HuH-7.5 (cell line): ENCODE measurements at places on chromosomes 3 and 15.

DNA sequence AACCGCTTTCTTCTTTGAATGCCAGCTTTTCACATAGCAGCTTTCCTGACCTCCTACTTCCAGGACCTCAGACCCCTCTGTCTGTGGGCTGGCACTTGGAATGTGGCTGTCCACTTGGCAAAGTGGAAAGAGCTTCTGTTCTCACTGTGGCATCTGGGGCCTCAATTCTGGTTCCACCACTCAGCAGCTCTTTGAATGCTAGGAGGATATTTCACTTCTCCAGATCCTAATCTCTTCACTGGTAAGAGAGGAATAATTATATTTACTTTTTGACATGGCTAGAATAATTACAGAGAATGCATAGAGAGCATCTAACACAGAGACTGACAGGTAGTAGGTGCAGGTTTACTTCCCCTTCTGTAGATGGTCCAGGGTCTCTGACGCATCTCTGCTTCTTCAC is 405.9 kb downstream of the LPP start:
- DNase-seq, result no peak

DNA sequence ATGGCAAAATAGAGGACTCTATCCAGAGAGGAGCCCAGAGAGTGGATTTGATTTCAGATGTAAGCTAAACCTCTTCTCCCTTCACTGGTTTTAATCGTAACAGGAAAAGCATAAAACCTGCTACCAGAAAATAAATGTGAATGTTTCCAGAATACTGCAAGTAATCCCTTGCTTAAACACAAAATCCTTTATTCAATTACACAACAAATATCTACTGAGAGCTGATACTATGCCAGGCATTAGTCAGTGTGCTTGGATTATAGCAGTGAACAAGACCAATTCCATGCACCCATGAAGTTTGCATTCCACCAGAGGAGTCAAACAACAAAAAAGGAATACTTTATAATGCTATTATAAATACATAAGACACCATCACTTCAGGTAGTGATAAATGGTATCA is 15.1 kb downstream of the AVEN start:
- DNase-seq, result no peak

GRCh38 chr3:192830291-192831110 is 87.2 kb downstream of the MB21D2 start:
- no peak for DNase-seq

- DNase-seq, result no peak
These were observed 27.2 kb downstream of the SNX1 start for GRCh38 chr15:64122936-64123351.

- DNase-seq, result no peak
These were observed 20.5 kb downstream of the MGLL start for GRCh38 chr3:127801731-127802313.

DNA sequence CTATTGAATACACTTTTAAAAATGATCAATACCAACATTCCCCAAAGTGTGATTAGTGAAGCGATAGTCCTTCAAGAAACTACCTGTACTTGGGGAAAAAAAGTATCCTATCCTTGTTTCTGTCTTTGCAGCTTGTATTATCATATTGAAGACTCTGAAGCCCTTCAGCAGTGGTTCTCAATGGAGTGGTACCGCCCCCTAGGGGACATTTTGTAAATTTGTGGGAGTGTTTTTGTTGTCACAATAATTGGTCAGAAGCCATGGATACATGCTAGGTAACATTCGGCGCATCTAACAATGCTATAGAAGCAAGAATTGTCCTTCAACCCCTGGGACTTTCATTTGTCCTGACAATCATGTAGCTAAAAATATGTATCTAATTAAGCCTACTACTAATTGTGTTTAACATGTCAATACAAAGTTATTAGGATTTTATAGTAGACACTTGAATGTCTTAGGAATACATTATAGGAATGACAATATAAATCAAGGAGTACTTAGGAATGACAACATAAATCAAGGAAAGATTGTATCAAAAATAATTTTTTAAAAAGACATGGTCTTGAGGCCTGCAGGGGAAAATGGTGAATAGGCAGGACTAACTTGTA is 53.7 kb downstream of the NMD3 start:
- no peak for DNase-seq

DNA sequence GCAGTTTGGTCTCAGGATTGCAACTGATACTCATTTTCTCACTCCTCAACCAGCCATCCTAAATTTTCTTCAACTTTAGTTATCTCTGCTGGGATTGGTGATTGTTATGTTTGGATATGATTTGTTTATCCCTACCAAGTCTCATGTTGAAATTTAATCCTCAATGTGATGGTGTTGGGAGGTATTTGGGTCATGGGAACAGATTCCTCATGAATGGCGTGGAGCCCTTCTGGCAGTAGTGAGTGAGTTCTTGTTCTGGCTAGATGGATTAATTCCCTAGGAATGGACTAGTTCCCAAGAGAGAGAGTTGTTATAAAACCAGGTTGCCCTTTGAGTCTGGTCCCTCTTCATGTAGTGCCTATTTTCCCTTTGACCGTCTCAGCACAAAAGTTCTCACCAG is 399.9 kb downstream of the SQOR start:
- no peak for DNase-seq

GRCh38 chr3:29705906-29706844 is 425.3 kb downstream of the RBMS3 start:
- DNase-seq, result no peak

- DNase-seq, result no peak
These were observed 410.0 kb downstream of the DIPK2A start for GRCh38 chr3:144381607-144382006.

- DNase-seq, result no peak
These were observed 269.2 kb downstream of the THSD4 start for GRCh38 chr15:71384501-71384900.

DNA sequence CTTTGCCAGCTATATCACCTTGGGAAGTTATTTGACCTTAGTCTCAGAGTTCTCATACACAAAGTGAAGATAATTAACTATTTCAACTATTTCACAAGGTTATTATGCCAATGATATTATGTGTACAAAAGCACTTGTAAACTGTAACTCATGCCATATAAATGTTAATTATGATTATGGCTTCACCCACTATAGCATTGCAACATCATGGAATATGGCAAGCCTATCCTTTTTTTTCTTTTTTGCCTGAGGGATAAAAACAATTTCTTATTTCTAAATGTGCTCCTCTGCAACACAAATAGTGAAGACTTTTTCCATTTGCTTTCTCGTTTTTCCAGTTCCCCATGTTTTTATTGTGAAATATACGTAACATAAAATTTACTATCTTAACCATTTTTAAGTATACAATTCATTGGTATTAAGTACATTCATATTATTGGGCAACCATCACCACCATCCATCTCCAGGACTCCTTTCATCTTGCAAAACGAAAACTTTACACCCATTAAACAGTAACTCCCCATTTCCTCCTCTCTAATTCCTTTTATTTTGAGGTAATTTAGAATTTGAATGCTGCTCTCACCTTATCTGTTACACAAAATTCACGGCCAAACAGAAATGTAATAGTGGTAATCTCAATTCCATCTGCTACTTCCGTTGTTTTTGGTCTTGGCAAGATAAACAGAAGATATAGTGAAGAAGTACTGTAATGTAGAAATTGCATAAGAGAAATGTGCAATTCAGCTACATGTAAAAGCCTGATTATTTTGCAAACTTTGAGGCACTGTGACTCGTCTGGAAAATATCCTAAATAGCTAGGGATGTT is 46.3 kb downstream of the NANOGP8 start:
- no peak for DNase-seq

DNA sequence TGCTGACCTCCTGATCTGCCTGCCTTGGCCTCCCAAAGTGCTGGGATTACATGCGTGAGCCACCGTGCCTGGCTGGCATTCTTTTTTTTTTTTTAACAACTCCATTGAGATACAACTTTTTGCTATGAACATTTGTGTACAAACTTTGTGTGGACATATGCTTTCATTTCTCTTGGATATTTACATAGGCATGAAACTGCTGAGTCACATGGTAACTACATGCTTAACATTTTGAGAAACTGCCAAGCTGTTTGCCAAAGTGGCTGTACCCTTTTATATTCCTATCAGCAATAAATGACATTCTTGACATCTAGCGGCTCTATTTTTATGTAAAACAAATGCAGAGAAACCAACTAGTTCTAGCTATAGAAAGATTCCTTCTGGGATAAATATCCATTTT is 8.7 kb upstream of the YEATS2 start:
- DNase-seq, result no peak

GRCh38 chr3:177611752-177612334 is 414.6 kb upstream of the TBL1XR1 start:
- DNase-seq, result no peak

GRCh38 chr3:195956577-195956976 is 48.2 kb upstream of the TNK2 start:
- DNase-seq, result no peak

GRCh38 chr3:146796078-146796477 is 190.9 kb upstream of the PLSCR5 start:
- DNase-seq, result no peak

- no peak for DNase-seq
These were observed 274.4 kb downstream of the PLCL2 start for GRCh38 chr3:17158941-17159682.

- DNase-seq, result no peak
These were observed 264.0 kb downstream of the TIGIT start for GRCh38 chr3:114557791-114558190.

DNA sequence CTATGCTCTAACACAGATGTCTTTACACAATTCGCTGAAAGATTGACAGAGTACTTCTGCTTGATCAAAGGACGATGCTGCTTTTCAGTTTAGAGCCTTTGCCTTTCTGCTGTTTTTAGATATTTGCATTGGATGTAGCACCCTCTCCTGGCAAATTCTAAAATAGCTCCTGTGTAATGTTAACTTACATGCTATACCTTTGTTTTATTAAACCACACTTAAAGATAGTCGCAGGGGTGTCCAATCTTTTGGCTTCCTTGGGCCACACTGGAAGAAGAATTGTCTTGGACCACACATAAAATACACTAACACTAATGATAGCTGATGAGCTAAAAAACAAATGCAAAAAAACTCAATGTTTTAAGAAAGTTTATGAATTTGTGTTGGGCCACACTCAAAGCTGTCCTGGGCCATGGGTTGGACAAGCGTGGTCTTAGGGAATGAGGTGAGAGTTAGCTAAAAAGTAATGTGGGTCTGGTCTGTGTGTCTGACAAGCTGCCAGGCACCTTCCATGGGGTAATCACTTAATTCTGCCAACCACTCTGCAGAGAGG is 62.9 kb downstream of the ATG7 start:
- DNase-seq, result peak; percentile 43

GRCh38 chr3:52322466-52322865 is 6.3 kb downstream of the DNAH1 start:
- DNase-seq, result no peak

- DNase-seq, result no peak
These were observed 9.3 kb upstream of the MBNL1 start for GRCh38 chr3:152259468-152259867.

GRCh38 chr3:169591159-169591951 is 72.2 kb downstream of the MECOM start:
- no peak for DNase-seq

DNA sequence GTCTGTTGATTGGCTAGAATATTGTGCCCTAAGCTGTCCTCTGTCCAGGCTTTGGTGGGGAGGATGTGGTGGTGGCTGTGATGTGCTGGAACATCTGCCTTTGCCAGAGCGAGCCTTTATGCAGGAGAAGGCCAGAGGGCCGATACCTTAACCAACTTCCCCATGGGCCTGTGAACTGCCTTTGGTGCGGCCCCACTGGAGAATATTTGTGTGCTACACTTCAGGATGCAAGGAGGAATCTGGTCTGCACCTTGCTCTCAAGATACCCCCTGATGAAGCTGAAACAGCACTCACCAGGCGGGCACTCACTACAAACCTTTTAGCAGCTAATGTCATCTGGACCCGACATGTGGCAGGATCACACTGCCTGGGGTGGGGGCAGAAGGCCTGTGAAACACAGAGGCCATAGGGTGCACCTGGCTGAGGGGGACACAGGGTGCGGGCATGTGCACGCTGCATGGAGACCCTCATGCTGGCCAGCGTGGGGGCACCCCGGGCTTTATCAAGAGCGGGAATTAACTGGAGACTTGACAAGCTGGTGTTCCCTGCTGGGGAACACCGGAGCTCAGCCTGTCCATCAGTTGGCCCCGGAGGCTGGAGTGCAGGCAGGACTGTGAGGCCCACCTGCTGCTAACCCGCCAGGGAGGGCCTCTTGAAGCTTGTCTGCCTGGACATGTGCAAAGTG is 16.4 kb downstream of the PRR23E start:
- DNase-seq, result no peak
